ENCODE measurements at places on chromosomes 4 and X.

GRCh38 chr4:115101675-115102074, 11.7 kb downstream of the NDST4 start:
- DNase-seq: no peak

DNA sequence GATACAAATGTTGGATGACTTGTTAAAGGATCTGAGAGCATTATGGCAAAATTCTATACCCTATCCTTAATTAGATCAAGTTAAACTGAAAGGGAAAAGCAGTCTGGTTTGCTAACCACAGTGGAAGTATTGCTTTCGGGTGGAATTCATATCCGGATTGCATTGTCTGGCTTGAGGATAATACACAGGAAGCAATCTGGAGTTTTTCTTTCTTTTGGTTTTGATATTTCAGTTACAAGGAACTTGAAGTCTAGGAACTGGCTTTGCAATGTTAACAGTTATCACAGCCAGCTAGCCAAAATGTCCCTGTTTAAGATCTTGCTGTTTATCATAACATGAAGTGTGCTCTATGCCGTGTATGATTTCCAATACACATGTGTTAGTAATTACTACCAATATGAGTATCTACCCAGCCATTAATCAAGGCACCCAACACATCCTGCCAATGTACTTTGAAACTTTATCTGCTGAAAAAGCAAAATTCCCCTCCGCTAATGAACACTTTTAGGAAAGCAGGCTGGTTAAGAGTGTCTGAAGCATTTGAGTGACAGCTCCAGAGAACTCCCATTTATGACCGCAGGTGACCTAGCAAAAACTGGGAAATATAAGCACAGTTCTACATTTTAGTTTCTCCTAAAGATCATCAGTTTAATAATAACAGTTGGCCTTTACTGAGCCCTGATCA, 146.4 kb downstream of the PALLD start:
- DNase-seq: no peak

DNA sequence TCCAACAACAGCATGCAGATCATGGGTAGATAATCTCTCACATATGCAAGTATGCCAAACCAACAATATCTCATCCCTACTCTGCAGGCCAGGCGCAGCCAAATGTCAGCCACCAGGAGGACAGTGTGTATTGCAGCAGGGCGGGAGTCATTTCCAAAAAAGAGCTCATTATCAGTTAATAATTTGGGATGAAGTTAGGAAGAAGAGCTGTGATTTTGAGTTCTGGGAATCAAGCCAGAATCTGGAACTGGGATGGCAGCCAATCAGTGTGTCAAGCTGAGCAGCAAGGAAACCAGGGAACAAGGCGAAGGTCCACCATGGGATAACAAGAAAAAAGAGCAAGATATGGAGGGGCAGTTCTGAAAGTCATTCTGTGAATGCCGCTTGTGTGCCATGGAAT, 88.2 kb upstream of the CAMK2D start:
- DNase-seq: no peak

- DNase-seq: no peak
Measured at GRCh38 chr4:30295652-30296051, 424.5 kb upstream of the PCDH7 start.

GRCh38 chr4:145614233-145614610, 5.0 kb upstream of the MMAA start:
- no peak for DNase-seq

DNA sequence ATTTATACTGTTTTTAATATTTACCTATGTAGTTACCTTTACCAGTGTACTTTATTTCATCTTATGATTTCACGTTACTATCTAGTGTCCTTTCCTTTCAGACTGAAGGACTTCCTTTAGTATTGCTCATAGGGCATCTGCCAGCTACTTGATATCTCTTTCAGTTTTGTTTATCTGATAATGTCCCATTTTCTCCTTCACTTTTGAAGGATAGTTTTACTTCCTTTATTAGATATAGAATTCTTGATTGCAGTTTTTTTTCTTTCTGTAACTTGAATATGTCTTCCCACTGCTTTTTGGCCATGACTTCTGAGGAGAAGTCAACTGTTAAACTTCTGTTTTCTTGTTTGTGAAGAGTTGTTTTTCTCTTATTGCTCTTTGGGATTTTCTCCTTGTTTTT, 69.4 kb upstream of the MAGED1 start:
- DNase-seq: no peak

- no peak for DNase-seq
Measured at GRCh38 chr4:150219841-150220240, 141.6 kb downstream of the DCLK2 start.

- DNase-seq: no peak
Measured at GRCh38 chrX:133676344-133677122, 261.2 kb upstream of the GPC4 start.

DNA sequence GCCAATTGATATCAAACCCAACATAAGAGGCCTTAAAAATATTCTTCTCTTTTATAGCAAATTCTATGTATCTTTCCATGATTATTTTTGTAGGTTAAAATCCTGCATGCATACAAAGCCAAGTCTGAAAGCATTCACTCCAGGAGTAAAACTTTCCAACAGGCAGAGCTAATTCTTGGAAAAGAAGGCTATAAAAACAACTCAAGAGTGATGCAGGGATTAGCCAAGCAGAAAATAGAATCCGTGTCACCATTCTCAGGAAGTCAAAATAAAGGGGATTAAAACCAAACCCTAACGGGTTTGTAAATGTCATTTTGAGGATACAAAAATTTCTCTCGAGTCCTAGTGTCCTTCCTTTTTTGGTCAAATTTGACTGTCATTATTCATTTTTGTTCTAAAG, 412.4 kb downstream of the DMD start:
- DNase-seq: no peak

GRCh38 chr4:2818351-2818939, 25.2 kb upstream of the ADD1 start:
- no peak for DNase-seq

DNA sequence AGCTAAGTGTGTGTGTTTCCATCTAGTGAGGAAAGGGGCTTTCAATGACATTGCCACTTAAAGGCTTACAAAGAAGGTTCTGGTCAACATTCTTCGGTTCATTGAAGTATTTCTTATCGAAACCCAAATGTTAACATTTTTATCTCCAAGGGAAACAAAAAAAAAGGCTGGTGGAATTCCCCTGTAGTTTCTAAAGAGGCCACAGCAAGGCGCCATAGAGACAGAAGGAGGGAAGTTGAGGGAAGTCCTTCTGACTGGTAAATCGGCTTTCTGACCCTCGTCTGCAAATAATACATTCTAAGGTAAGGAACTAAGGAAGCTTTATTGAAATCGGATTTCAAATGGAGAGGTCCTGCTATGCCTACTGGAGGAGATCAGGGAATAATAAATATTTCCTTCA, 1.7 kb upstream of the ZFP42 start:
- no peak for DNase-seq

DNA sequence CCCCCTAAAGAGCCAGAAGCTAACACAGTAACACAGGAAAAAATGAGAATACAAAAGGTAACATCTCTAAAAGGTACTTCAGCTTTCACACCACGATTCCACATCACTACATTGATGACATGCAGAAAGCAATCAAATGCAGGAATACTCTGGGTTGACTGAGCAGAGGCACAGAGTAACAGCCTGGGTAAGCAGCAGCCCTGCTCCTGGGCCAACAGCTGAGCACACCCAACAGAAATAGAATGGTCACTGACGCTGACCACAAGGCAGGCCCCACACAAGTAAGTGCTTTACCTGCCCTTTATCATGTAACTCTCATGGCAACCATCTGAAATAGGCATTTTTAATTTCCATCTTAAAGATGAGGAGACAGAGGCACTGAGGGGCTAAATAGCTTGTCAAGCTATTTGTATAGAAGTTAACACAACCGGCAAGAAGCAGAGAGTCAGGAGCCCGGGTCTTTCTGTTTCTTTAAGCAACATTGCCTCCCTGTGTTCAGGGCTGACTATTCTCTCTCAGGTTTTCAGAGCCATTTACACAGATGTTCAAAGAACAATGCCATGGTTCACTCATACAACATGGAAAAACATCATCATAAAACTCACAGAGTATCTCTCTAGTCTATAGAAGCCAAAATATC, 168.9 kb downstream of the ZNF674 start:
- no peak for DNase-seq

DNA sequence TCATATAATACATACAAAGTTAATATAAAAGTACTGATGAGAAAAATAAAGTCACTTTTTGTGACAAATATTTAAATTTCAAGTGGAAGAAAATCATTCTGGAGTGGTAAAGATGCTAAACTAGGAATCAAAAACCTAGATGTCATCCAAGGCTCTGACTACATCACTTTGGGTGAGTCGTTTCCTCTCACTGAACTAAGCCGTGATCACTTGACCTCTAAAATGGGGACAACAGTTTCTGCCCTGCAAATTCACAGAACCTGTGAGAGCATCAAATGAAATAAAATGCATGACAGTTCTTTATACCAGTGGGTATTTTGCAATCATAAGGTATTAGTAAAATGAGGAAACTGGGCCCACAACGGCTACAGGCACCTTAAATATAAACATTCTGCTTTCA, 63.8 kb downstream of the PRDM5 start:
- no peak for DNase-seq

GRCh38 chr4:3037957-3038461, 36.3 kb downstream of the HTT-AS start:
- no peak for DNase-seq

- DNase-seq: no peak
Measured at GRCh38 chr4:6811165-6811564, 28.6 kb downstream of the KIAA0232 start.

- no peak for DNase-seq
Measured at GRCh38 chr4:110306303-110306702, 107.9 kb upstream of the ELOVL6 start.

GRCh38 chr4:38237139-38237538, 276.9 kb downstream of the PTTG2 start:
- DNase-seq: no peak

DNA sequence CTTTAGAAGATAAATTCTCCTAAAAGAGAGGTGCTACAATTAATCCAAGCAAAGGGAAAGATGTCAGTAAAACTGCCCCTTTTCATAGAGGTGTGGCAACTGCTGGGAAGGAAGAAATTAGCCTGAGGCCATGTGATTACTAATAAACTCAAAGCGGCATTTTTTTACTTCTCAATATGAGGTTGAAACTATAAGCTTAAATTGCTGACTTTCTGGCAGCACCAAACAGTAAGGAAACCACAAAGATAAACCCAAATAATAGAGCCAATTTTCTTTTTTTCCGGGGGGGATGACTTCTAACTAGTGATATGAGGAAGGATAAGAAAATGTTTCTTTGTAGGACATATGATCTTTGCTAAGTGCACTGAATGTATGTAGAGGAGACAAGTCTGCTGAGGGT, 30.9 kb downstream of the AR start:
- no peak for DNase-seq

GRCh38 chr4:83229791-83230190, 54.8 kb downstream of the COQ2 start:
- no peak for DNase-seq
